ENCODE measurements at places on chromosomes 3 and 15.

DNA sequence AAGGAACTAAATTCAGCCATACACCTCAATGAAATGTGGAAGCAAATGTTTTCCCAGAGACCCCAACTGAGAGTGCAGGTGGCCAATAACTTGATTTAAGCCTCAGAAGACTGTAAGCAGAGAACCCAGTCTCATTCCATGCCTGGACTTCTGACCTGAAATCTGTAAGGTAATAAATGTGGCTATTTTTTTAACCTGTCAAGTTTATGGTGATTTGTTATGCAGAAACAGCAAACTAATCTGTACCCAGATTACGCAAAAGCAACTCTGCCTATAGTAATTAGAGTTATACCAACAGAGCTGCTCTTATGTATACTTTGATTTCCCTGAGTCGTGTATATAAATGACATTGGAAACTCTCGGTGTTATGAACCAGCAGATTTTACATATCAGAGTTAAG, 534.0 kb upstream of the NAALADL2 start:
- DNase-seq, result no peak

DNA sequence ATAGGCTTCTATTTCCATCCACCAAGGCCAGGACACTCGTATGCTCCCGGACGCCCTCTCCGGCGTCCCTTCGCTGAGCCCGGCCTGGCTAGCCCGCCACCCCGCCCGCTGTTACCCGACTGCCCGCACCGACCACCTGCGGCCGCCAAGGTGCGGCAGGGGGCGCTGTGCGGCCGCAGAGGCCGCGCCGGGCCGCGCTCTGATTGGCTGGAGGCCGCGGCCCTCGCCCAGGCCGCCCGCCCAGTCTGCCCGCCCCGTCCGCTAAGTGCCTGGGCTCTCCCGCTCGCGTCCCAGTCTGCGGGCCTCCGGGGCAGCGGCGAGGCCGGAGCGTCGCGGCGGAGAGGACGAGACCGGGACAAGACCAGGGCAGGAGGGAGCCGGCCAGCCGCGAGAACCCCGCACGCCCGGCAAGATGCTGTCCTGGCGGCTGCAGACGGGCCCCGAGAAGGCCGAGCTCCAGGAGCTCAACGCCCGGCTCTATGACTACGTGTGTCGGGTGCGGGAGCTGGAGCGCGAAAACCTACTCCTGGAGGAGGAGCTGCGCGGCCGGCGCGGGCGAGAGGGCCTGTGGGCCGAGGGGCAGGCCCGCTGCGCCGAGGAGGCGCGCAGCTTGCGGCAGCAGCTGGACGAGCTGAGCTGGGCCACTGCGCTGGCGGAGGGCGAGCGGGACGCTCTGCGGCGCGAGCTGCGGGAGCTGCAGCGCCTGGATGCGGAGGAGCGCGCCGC, at the start of gene SYNM:
Gene SYNM, plus strand, starts transcription at position 293 of the 726 bp plus-strand sequence. Its CDS starts 120 bp downstream, at position 413.
- DNase-seq, result peak; percentile 80

DNA sequence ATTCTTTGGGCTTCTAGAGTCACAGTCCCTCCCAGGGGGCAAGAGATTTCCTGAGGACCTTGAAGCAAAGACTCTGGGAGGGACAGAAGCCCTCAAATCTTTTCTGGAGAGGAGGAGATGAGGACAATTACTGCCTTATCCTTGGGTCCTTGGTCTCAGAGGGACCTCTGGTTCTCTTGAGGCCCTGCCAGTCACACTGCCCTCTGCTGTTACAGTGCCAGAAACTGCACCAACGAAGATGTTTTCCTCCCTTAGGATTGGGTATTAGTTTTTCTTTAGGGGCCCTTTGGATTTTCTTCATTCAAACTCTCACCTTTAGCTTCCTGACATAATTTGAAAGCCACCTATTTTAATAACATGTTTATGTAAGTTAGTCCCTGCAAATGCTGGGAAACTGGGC, 58.2 kb upstream of the SCN5A start:
- DNase-seq, result no peak

- DNase-seq, result no peak
Measured at GRCh38 chr3:24483873-24484272, 10.8 kb downstream of the THRB start.

GRCh38 chr3:193029800-193030199, 112.1 kb upstream of the MB21D2 start:
- no peak for DNase-seq

DNA sequence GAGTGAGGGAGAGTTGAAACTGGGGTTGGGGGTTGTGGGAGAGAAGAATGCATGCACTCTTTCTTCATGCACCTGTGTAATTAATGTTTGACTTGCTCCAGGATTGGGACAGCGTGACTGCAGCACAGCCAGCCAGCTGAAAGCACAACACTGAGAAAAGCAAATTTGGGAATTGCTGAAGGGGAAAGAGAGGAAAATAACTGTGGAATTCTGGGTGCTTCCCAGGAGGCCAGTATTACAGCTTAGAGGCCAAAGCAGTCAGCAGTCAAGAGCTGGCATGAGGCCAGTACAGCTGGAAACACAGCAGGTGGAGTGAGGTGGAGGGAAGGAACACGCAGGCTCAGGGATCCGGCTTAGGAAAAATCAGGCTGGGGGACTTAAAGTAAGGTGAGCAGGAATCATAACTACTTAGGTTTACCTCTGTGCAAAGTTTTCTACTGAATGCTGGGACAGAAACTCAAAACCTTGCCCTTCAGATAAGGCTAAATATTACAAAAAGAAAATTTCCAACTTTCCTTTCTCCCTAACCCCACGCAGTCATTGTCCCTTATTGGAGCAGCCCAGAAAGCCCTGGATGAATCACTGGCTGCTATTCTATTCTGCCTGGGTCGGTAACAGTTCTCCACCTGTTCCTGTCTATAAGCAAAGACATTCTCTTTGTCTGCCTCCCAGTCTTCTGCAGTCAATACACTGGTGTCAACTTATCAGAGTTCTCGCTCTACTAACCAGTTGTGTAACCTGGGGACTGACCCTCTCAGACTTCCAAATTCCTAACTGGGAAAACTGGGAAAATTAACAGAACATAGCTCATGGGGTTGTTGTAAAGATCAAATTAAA, 167.2 kb downstream of the MAGI1 start:
- DNase-seq, result no peak

- DNase-seq, result no peak
Measured at GRCh38 chr3:125163739-125164601, 48.6 kb downstream of the SLC12A8 start.

GRCh38 chr3:193214445-193214844, 26.6 kb upstream of the PLAAT1 start:
- DNase-seq, result no peak

DNA sequence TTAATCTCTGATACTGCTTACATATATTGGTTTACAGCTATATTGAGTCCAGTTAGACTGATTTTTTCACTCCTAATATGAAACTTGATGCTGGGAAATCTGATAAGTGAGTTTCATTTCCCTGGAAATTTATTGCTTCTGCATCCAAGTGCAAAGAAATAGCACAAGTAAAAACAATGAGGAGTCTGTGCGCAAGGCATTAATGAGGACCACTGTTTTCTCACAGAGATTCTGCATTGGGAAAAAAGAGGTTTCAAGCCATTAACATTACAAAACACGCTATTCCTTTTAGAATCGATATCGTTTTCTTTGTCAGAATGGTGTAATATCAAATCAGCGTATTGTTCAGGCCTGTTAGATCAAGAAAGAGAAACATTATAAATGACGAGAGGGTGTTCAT, 723.3 kb upstream of the ARRDC4 start:
- no peak for DNase-seq

- no peak for DNase-seq
Measured at GRCh38 chr3:21920421-21920861, 169.4 kb upstream of the ZNF385D start.

DNA sequence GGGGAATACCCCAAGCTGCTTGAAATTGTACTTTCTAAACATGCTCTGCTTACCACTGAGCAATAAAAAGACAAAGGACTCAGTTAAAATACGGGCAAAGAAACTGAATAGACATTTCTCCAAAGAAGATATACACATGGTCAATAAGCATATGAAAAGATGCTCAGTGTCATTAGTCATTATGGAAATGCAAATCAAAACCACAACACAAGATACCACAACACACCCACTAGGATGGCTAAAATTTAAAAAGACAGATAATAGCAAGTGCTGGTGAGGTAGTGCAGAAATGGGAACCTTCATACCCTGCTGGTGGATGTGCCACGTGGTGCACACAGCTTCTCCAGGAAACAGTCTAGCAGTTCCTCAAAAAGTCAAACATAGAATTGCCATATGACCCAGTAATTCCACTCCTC, 21.3 kb downstream of the LRIG1 start:
- no peak for DNase-seq

Measured in C1 segment of cervical spinal cord (tissue), 14 donors.